ENCODE measurements at places on chromosomes 7 and 10.

GRCh38 chr10:6202098-6202683, 541 bp upstream of the PFKFB3 start:
- DNase-seq: peak; percentile 77

DNA sequence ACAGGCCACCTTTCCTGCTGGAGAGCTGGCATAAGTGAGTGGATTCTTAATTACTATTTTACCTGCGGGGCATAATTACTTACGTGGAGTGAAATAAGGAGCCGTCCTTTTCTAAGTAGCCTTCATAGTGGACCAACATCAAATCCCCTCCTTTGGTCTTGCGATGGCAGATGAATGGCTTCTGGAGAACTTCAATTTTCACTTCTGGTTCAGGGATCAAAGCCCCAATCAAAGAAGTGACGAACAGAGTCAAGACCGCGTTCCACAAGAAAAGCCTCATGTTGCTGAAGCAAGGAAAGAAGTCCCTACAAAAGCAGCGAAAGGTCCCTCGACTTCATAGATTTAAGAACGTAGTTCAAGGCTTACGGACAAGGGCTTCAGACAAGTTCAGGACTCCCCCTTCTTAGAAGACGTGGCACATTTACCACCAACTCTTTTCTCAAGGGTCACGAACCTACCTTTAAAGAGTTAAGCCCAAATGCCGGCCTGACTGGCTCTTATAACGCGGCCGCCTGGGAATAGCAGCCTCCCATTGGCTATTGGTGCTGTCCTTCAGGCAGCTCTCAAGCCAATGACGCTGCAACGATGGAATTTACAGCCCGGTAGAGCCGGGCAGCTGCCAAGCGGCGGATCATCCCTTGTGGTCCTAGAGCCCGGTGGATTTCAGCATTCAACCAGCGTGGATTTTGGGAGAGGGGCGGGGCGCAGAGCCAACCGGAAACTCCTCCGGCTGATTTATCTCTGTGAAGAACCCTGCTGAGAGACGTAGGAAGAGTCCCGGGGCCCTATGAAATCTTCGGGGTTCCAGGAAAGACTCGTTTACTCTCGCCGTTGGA, at the start of gene FKBP14:
Gene FKBP14, minus strand, starts transcription at position 474 of the 836 bp plus-strand sequence. Its CDS starts 194 bp downstream, at position 280.
- peak; percentile 97 for DNase-seq

GRCh38 chr7:35729061-35729783, 34.3 kb upstream of the HERPUD2 start:
- no peak for DNase-seq

DNA sequence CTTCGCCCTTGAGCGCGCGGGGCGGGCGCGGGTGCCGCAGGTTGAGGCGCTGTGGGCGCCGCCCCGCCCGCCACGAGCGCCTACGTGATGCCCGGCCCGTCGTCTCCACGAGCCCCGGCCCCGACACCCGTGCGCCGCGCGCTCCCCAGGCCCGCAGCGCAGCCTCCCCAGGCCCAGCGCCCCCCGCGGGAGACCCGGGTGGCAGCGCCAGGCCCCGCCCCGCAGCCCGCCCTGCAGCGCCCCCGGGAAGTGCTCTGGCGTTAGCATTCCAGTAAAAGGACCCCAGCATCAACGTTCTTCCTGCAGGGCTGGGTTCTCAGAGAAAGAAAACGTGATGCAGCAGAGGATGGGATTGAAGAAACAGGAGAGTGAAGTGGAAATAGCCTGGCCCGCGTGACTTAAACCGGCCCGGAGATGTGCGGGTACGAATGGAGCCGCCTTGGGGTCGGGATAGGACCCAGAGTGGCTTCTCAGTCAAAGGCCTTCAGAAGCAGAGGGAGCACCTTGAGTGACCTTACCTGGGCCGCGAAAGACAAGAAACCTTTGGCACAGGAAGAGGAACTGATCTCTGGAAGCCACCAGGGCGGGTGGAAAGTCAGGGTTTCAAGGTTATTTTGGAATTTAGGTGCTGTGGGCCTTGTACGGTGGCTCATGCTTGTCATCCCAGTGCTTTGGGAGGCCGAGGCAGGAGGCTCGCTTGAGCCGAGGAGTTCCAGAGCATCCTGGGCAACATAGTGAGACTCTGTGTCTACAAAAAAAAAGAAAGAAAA, 1.8 kb downstream of the PFKP start:
- DNase-seq: no peak

- no peak for DNase-seq
These were observed 228.9 kb upstream of the TCF7L2 start for GRCh38 chr10:112721080-112721698.

- DNase-seq: no peak
These were observed 56.4 kb downstream of the CDHR3 start for GRCh38 chr7:106019470-106019820.

GRCh38 chr10:106991091-106991490, 173.4 kb downstream of the SORCS1 start:
- no peak for DNase-seq

DNA sequence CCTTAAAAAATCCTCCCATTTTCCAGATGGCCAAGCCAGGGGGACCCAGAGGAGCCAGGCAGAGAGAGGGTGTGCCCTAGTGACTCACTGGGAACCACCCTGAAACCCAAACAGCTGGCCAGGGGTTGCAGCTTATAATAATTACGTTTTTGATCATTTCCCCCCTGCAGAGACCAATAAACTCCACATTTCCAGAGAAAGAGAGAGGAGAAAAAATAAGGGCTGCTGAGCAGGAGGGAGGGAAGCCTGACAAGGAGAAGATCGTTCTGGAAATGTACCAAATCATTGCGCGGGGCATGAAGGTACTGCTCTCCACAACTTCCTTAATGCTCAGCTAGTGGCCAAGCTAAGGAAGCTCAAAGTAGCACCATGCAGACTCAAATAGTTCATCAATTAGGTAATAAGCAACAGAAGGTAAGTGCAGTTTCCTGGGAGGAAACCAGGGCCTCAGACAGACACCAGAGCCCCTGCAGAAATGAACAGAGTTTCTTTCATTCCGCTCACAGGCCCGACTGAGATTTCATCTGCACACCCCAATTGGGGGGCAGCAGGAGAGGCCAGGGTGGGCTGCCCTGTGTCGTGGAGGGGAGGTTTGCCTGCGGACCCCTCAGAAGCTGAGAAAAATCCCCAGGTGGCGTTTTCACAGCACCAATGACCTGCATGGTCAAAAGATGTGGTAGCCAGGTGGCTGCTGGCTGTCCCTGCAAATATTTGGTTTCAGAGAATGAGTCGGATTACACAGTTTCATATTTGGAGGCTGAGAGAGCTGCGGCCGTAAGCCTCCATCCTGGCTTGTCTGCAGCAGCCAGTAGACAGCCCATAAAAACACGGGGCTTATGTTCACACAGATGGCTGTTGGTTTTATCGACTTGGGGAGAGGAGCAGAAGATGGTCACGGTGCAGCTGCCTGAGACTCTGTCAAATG, 153.2 kb upstream of the LYZL2 start:
- no peak for DNase-seq

- no peak for DNase-seq
These were observed 125.6 kb downstream of the LSM5 start for GRCh38 chr7:32364581-32364980.

DNA sequence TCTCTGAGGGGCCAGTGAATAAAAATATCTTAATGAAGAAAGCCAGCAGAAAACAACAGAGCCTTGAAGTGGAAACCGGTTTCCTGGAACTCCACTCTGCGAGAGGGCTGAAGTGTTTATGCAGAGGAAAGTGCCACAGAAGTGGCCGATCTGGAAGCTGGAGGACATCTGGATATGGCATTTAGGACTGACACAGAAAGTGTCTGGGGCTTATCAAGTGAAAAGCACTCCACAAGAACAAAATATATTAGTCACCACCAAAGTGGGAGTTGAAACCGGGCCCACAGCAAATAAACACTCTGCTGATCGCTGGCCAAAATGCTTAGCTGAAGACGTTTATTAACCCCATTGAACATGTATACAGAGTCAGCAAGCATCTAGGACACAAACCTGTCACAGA, 7.8 kb downstream of the NOD1 start:
- DNase-seq: peak; percentile 56

GRCh38 chr10:118977022-118977599, 52.4 kb upstream of the NANOS1 start:
- no peak for DNase-seq

GRCh38 chr7:48176356-48176893, 5.2 kb downstream of the ABCA13 start:
- DNase-seq: no peak

GRCh38 chr7:107103369-107103768, 58.9 kb downstream of the PRKAR2B start:
- no peak for DNase-seq

- DNase-seq: peak; percentile 47
These were observed 249.6 kb downstream of the ELFN1 start for GRCh38 chr7:1919539-1920265.

DNA sequence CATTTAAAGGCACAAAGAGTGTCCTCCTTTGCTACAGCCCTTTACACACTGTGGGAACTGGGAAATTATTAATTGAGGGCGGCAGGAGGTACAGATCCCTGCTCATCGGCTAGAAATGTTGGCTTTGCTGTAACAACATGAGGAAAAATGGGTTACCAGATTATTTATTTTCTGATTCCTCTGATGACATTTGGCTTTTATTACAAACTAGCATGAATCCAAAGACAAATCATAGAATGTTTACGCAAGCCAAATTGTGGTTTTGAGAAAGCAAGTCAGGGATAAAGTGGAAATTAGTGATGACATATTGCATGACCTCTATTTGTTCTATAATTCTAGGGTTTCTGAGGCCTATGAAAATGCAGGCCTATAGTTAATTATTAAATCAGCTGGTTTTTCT, 126.1 kb upstream of the TMEM196 start:
- DNase-seq: no peak

GRCh38 chr10:3192856-3193635, 20.5 kb upstream of the PITRM1 start:
- DNase-seq: peak; percentile 58

- no peak for DNase-seq
These were observed 304.1 kb downstream of the PAXIP1 start for GRCh38 chr7:154698726-154699291.

- no peak for DNase-seq
These were observed 1.9 kb downstream of the DHX32 start for GRCh38 chr10:125878957-125879835.

- DNase-seq: no peak
These were observed 270.5 kb upstream of the MKLN1 start for GRCh38 chr7:131057015-131057793.

GRCh38 chr7:18128846-18129245, 101.2 kb upstream of the PRPS1L1 start:
- DNase-seq: no peak

DNA sequence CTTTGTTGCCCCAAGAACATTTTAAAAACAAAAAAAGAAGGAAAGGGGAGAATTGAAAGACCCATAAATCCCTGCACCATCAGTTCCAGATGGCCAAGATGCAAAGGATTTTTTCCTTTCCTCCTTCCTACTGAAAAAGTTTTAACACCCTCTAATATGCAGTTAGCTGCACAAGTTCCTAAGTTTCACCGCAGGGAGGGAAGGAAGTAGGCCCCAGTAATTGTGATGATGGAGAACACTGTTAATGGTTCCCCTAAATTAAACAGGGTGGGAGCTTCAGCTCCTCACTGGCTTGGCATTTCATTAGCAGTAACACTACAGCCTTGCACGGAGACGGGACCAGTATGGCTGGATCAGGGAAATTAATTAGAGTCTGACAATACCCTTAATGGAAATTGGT, 63.7 kb upstream of the PPIF start:
- no peak for DNase-seq

DNA sequence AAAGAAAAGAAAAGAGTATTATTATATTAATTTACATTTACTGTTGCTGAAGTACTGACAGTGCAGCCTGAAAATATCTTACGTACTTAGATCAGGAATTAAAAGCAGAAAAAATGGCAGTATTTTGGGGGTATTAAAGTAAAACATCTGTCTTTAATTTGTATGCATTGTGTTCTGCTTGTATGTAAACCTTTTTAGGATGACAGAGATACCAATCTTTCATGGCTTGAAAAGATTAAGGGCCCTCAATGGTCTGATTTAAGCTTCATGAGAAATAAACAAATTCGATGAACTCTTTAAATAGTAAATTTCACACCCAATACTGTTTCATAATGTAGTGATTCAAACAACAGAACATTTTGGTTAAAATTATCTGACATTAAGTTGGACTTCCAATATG, 116.3 kb downstream of the MLLT10 start:
- DNase-seq: no peak

- no peak for DNase-seq
These were observed 128.3 kb downstream of the NEBL start for GRCh38 chr10:20768843-20769242.

GRCh38 chr7:131879424-131879823, 323.0 kb upstream of the PODXL start:
- DNase-seq: no peak

DNA sequence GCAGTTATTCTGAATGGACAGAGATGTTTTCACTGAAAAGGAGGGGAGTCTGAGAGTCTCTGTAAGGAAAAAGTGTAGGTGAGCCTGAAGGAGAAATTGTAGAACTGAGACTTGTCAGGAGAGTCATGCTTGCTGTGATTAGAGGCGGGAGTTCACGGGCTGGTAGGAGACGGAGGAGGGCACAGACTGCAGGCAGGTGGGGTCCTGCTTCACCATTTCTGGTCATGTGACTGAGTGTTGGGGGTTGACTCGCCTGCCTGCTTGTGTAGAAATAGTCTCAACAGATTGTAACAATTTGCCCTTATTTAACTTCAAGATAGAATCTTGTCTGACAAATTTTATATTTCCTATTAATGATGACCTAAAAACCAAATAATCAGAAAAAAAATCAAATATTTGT, 70.3 kb downstream of the OGDH start:
- peak; percentile 19 for DNase-seq

DNA sequence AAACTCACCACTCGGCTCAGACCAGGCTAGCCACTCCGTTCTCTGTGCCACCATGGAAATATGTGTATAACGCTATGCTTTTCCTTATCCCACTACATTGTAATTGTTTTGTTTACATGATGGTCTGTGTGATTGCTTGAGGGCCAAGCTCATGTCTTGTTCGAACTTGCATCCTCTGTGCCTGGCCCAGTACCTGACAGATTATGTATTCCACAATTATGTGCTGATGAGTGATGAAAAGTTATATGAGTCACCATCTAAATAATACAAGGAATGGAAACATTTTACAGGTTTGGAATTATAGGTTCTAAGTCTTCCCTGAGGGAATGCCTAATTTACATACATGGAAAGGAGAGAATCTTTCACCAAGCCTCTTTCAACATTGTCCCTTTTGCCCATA, 137.4 kb downstream of the C7orf25 start:
- no peak for DNase-seq

- no peak for DNase-seq
These were observed 45.1 kb downstream of the KCNMA1 start for GRCh38 chr10:77592510-77592909.
